CD8-positive, alpha-beta memory T cell (primary cell): ENCODE measurements at places on chromosomes 3 and 15.

DNA sequence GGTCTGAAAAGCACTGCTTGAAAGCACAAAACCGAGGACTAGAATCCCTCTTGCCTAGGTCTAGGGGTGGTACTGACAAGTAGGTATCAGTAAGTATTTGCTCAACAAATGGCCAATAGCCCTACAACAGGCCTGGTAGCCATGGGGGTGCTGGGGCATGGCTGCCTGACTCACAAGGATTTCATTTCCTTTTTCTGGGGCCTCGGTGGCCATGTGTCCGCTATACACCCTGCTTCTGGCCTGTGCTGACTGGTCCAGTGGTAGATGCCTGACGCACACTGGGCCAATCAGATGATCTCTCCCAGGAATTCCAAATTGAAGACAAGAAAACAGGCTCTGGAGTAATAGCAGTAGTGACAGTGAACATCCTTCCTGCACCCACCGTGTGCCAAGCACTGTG lies 29.4 kb downstream of the MELTF start:
- no peaks in the 10 kb centered on the region for H3K36me3 ChIP-seq
- no peak overlapping the region for H3K4me3 ChIP-seq
- no peak overlapping the region for H3K27ac ChIP-seq
- H3K4me1 ChIP-seq = peaks cover 12% of the 10 kb centered on the region
- no peaks in the 10 kb centered on the region for H3K27me3 ChIP-seq

DNA sequence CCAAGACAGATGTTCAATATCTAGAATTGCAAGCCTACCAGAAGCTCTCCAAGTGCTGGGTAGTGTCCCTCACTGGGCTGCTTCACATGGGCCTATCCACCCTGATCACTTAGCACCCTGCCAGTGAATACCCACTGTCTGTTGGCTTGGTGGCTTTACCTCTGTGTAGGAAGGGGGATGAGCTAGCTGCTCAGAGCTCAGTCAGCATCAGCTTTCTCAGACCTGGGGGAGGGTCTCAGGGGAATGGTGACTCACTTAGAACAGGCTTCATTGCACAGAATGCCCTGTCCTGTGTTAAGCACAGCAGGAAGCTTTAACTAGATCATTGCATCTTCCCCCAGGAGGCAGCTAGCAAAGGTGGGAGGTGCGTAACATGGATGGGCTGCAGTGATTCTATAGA lies 209.8 kb downstream of the PDCD6IP start:
- no peak overlapping the region for H3K27ac ChIP-seq
- H3K36me3 ChIP-seq = no peaks in the 10 kb centered on the region
- no peaks in the 10 kb centered on the region for H3K27me3 ChIP-seq
- no peak for DNase-seq
- no peak overlapping the region for H3K4me3 ChIP-seq

DNA sequence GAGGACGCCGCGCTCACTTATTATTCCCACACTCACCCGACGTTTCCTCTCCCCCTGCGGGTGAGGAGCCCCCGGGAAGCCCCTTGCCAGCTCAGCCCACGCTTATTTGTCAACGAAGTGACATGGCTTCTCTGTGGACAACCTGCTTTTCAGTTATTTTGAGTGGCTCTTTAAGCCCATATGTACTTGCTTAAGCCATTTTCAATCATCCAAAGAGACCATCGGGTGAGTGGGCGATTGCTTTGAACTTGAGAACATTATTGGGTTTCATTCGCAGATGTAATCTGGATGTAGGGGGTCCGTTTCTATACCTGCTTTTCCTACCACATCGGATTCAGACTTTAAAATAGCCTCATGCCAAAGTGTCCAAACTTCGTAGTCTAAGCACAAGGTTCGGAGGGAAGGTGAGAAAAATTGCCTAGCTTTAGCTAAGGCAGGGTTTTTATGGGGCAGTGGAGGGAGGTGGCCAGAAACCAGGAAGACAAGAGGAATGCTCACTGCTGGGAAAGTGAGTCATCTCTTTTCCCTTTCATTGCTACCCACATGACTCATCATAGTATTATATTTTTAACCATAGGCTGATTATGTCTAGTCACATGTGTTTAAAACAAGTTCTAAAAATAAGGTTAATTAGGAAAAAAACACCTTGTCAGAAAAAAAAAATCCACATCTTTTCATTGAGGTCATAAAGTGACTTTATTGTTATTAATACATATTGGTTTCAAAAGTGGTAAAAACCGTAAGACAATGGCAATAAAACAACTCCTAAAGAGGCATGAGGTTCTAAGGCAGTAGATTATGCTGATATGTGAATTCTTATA lies 773.1 kb upstream of the NR2F2 start:
- no peak overlapping the region for H3K4me3 ChIP-seq
- no peaks in the 10 kb centered on the region for H3K4me1 ChIP-seq
- H3K36me3 ChIP-seq = no peaks in the 10 kb centered on the region
- no peak overlapping the region for H3K27ac ChIP-seq

DNA sequence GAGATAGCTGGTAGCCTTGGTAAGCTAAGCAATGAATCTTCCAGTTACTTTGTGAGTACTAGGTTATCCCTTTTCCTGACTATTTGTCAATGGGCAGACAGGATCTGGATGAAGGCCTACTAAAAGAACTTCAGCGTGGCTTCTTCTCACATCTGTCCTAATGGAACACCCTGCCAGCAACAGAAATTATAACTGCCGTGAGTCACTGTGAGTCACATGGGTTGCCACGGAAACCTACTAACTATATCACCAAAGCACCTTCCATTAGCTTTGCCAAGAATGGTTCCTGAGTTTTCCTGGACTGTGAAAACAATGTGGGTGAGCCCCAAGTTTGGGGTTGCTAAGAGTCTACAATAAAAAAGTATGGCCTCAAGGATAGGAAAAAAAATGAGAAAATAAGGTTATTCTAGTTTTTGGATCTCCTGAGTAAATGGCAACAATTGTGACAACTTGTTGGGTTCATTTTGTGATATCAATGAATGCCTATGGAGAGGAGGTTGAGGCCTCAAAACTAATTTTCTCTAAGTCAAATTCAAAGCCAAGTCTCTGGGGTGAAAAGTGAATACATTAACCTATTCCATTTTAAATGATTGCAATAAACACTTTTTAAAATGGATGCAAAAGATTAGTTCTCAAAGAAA lies 195.1 kb upstream of the ICE2 start:
- no peak overlapping the region for H3K27ac ChIP-seq
- DNase-seq = no peak
- no peaks in the 10 kb centered on the region for H3K27me3 ChIP-seq
- no peak overlapping the region for H3K4me3 ChIP-seq

DNA sequence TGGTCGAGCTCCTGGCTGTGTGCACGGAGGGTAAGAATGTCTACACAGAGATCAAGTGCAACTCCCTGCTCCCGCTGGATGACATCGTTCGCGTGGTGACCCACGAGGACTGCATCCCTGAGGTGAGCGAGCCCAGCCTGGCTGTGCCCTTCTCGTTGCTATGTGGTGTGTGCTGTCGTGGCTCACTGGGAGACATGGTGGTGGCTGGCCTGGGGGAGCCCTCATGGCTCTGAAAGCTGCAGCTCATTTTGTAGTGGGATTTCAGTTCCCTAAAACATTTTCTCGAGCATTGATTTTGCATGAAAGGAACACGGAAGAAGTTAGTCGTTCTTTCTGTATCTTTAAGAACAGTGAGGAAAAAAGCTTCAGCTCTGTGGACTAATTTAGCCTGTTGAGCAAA lies 200.5 kb downstream of the ITPR1 start:
- no peak overlapping the region for H3K27ac ChIP-seq
- peaks cover 22% of the 10 kb centered on the region for H3K36me3 ChIP-seq
- DNase-seq = no peak
- H3K4me1 ChIP-seq = no peaks in the 10 kb centered on the region
- no peaks in the 10 kb centered on the region for H3K27me3 ChIP-seq

DNA sequence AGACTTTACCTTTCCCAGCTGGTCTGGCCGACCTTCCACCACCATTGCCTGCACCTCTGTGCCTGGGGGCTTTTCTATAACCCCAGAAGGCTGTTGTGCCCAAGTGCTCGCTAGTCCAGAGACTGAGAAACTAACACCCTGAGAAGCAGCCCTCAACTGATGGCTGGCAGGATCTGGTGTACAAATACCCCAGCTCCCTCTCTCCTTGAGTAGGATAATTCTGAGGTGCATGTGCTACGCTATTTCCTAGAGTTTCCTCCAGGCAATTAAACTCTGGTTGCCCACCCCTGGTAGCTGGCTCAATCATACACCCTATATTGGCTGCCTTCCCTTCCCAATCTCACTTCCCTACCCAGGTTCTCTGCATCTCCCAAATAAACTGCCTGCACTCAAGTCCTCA lies 11.5 kb upstream of the SLC6A1 start:
- no peaks in the 10 kb centered on the region for H3K36me3 ChIP-seq
- DNase-seq = no peak
- H3K27me3 ChIP-seq = no peaks in the 10 kb centered on the region
- H3K27ac ChIP-seq = no peak overlapping the region
- no peak overlapping the region for H3K4me3 ChIP-seq

DNA sequence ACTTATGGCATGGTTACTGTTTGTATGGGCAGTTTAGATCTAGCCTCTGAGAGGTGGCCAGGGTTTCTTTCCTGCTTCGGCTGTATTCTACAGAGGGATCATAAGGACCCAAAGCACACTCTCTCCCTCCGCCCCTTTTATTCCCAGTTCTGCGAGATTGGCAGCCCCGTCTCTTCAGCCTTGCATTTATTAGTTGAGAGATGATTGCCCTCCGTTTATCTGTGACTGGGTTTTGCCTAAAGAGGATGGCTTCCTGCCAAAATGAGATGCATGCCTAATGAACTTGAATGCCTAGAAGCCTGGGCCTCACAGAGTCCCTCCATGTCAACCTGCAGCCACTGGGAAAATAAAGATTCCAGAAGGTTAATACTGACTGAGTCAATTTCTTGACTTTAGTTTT lies 97.1 kb upstream of the CHL1 start:
- H3K27me3 ChIP-seq = no peaks in the 10 kb centered on the region
- H3K4me3 ChIP-seq = no peak overlapping the region
- no peaks in the 10 kb centered on the region for H3K4me1 ChIP-seq
- no peak for DNase-seq
- no peaks in the 10 kb centered on the region for H3K36me3 ChIP-seq

- H3K27ac ChIP-seq = no peak overlapping the region
- H3K4me3 ChIP-seq = no peak overlapping the region
- no peaks in the 10 kb centered on the region for H3K36me3 ChIP-seq
- DNase-seq = no peak
Measured at GRCh38 chr3:109927726-109928125, 590.4 kb upstream of the DPPA4 start.

DNA sequence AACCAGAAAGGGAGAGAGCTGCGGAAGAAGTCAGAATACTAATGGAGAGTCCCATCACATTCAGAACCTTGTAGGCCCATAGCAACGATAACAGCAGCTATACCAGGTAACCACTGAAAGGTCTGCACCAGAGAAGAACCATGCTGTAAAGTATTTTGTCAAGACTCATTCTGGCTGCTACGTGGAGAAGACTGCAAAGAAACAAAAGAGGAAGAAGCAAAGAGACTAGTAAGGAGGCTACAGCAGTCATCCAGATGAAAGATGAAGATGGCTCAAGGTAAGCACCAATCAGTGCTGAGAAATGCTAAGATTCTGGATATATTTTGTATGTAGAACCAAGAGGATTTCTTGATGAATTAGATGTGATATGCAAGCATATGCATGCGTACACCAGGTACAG lies 39.6 kb downstream of the ACAP2 start:
- no peaks in the 10 kb centered on the region for H3K27me3 ChIP-seq
- no peak for DNase-seq
- no peaks in the 10 kb centered on the region for H3K36me3 ChIP-seq
- peaks cover 14% of the 10 kb centered on the region for H3K4me1 ChIP-seq

DNA sequence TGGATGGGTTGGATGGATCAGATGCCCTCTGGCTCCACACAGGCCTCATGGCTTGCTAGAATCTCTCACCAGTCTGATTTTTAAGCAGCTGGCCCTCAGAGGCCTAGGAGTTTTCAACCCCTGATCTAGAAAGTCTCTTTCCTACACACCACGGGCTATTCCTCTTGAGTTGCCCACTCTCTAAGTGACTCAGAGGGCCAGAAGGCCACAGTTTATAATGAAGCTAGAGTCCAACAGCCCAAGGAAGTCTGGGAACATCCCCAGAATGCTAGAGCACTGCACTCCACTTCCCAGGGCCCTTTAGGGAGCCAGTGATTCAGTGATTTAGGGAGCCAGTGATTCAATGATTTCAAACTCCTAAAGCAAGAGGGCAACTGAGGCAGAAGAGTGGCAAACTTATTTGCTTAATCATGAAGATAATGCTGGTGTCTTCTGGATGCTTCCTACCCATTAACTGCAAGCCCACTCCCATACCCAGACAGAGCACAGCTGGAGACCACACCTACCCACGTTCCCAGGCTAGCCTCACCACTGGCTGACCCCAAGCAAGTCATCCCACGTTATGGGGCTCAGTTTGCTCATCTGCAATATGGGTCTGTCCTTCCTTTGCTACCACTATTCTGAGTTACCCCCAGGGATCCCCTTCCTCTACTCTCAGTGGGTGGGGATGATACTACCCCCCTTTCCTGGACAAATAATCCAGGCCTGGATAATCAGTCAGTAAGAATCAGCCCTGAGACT lies 36.7 kb downstream of the ABTB1 start:
- H3K27ac ChIP-seq = no peak overlapping the region
- H3K4me3 ChIP-seq = no peak overlapping the region
- no peaks in the 10 kb centered on the region for H3K27me3 ChIP-seq
- H3K36me3 ChIP-seq = no peaks in the 10 kb centered on the region

DNA sequence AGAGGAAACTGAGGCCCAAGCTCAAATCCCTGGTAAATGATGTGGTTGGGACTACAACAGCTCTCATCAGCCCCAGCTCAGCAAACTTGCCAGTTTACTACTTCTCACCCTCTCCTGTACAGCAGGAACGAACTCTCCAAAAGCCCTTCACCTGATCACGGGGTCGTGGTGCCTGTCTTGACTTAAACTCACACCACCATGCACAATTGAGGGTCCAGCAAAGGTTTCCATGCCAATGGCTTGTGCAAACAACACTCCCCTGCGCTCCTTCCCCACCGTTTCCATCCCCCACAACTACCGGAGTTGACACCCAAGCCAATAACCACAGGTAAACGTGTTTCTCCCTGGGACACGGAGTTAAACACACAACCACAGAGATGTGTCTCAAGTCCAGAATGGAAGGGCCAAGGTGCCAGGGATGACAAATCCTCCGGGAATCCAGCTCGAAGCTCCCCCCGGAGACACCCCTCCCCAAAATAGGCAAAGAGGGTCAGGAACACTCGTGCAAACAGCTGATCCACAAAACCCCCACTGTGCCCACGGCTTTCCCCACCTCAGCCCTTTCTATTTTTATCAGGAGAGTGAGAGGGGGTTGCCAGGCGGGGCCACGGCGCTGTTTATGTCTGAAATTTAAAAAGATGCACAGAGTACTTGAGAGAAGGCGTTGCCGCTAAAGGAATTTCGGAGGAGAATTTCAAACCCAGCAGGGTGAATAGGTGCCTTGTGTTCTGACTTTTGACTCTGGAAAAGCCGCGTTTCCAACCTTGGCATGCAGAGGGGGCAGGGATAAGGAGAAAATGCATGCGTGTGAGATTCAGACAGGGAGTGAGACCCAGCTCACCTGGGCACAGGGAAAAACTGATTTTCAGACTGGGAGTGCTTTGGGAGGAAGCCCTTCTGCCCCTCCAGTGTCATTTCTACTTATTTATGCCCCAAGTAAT lies 10.6 kb upstream of the ACAN start:
- no peaks in the 10 kb centered on the region for H3K4me1 ChIP-seq
- H3K36me3 ChIP-seq = no peaks in the 10 kb centered on the region
- DNase-seq = no peak
- no peaks in the 10 kb centered on the region for H3K27me3 ChIP-seq
- H3K4me3 ChIP-seq = no peak overlapping the region
